ENCODE measurements at places on chromosomes 16 and 17.

DNA sequence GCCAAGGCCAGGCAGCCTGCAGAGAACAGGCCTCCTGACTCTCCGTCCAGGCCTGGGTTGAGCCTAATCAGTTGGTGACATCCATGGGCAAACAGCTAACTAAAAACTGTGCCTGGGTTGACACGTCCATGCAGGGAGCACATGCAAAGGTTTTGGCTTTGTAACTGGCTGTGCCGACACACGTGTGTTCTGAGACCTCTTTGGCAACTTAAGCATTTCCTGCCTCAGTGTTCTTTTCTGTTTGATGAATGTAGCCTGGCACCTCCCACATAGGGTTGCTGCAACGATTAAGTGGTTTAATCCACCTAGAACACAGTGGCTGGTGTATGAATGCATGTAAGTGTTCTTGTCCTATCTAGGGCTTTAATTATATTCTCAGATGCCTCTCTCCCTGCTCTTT, 3.2 kb downstream of the BCO1 start:
- DNase-seq, result no peak

DNA sequence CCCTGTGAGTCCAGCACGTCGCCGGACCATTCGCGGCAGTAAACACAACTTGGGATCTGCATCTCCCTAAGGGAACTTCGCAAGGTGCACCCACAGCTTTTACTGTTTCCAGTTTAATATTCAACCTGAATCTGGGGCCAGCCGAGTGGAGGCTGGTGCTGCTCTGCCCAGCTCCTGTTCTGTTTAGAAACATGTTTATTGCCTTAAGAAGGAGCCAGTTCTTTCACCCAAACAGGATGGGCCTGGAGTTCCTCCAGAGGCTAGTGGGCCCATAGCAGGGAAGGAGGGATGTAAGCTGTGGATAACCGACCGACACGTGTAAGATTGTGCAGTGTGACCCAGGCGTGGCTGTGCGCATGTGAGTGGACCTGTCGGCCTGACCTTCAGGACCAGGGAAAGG, 17.4 kb downstream of the TBC1D24 start:
- DNase-seq, result no peak

GRCh38 chr17:73956169-73956568, 247.3 kb upstream of the RPL38 start:
- no peak for DNase-seq

GRCh38 chr17:28788100-28788499, 44.3 kb downstream of the TRAF4 start:
- DNase-seq, result no peak

DNA sequence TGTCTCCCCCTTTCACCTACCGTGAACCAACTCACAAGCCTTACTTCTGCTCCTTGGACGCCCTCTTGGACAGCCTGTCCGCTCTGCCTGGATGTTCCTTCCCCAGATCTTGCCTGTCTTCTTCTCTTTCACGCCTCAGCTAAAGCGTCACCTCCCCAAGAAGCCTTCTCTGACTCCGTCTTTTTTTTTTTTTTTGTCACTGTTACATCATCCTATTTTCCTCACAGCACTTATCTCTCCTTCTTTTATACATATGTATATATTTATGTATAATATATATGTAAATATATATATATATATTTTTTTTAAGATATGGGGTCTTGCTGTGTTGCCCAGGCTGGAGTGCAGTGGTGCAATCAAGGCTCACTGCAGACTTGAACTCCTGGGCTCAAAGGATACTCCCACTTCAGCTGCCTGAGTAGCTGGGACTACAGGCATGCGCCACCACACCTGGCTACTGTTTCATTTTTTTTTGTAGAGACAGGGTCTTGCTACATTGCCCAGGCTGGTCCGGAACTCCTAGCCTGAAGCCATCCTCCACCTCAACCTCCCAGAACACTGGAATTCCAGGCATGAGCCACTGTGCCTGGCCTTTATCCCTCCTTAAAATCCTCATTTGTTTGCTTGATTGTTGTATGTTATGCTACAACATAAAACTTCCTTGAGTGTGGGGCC, 16.5 kb upstream of the AKTIP start:
- DNase-seq, result no peak

- DNase-seq, result no peak
Observed at GRCh38 chr16:58699151-58699550, 14.6 kb upstream of the SLC38A7 start.

- peak; percentile 81 for DNase-seq
Observed at GRCh38 chr17:82228842-82229697, at the start of gene SLC16A3. Gene SLC16A3 (plus strand): TSS chr17:82229042. CDS start chr17:82236009, 6,967 bp downstream.

DNA sequence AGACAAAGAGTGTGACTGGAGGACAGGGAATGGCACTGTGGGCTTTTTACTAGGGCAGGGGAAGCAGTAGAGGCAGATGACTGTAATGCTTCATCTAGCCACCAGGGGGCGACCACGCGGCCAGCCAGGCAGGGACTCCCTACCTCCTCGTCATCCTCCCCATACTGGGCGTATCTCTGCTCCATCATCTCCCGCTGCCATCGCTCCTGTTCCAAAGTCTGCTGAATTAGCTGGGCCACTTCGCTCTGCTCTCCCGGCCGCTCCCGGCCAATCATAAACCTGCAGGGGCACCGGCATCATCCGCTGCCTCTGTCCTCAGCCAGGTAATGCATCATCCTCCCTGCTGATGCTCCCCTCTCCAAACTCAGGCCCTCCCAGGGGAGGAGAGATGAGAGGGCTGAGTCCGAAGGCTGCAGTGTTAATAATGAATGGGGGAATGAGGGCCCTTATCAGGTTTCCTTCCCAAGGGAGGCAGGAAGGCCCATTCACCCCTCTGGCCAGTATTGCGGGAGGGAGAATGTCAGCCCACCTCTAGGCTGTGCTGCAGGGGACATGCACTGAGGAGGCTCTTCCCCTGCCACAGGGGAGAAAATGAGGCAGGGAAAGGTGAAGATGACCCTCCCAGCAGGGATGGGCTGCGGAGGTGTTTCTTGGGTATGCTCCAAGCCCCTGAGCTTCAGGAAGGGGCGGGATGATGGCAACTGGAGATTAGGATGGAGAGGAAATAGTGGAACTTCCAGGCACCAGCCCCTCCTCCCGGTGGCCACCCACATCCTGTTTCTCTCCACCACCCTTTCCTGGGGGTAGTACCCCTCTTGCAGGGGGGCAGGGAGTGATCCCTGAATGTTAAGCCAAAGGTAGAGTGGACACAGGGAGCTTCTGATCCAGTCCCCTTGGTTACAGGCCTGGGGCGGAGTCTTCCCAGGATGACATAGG, 10.3 kb upstream of the SAMD14 start:
- DNase-seq, result peak; percentile 90

DNA sequence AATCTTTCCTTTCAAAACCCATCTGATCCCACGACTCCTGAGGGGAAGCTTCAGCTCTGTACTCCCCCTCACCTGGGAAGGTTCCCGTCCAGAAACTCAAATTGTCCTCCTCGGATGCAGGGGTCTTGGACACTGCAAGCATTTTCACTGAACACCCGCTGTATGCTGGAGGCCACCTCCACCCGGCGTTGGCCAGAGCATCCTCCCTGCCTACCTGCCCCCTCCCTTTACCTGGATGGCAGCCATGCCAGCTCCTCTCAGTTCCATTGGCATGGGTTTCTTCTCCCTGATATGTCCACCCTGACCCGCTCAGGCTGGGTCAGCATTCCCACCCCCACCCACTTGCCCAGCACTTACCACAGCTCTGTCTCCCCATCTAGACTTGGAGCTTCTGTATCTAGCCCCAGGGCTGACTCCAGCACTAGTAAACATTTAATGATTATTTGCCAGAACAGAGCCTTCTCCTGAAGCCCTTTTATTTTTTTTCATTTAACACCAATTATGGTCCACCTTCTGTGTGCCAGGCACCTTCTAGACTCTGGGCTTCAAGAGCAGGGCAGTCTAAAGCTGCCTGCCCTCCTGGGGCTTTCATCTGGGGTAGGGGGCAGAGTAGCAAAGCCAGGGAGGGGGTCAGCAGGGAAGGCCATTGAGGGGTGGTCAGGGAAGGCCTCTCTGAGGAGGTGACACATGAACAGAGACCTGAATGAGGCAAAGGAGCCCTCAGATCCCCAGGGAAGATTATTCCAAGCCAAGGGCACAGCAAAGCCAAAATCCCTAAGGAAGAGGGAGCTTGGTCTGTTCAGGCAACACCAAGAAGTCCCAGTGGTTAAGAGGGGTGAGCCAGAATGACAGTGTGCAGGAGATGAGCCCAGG, 8.9 kb upstream of the KRT19 start:
- DNase-seq, result no peak

GRCh38 chr17:27906226-27906580, 13.0 kb upstream of the LYRM9 start:
- DNase-seq, result no peak

GRCh38 chr16:67444259-67445125, 13.6 kb downstream of the HSD11B2 start:
- no peak for DNase-seq

DNA sequence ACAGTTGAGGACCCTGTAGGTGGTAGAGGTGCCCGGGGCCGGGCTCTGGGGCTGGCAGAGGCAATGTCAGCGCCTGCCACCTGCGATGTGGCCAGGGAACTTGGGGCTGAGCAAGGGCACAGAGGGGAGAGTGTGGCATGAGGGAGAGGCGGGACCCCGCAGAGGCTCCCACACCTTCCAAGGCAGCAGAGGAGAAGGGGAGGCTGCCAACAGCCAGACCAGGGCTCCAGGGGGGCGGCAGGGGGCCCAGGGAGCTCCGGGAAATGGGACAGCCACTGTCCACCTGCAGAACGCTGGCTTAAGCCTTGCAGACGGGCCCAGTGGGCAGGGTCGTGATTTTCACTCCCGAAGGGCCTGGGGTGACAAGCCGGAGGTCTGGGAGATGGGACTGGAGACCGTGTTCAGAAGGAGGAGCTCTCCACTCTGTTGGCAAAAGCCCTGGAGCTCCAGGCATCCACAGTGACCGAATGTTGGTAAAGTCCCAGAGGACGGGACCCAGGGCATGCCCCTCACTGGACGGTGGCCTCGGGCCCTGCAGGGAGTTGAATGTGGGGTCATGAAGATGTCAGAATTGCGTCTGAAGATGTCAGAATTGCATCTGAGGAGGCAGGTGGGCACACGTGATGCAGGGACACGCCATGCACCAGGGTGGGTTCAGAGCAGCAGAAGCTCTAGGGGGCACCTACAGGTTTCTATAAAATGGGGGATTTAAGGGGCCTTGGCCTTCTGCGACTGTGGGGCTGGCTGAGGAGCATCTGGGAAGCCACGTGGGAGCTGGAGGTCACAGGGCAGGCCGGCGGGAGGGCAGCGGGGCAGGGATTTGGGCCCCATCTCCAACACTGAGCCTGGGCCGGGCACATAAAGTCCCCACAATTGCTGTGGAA, 18.6 kb downstream of the CD7 start:
- peak; percentile 56 for DNase-seq

Data from activated CD4-positive, alpha-beta T cell treated with anti-CD3 and anti-CD28 coated beads for 36 hours (primary cell).